ENCODE measurements at places on chromosomes 5 and 9.

DNA sequence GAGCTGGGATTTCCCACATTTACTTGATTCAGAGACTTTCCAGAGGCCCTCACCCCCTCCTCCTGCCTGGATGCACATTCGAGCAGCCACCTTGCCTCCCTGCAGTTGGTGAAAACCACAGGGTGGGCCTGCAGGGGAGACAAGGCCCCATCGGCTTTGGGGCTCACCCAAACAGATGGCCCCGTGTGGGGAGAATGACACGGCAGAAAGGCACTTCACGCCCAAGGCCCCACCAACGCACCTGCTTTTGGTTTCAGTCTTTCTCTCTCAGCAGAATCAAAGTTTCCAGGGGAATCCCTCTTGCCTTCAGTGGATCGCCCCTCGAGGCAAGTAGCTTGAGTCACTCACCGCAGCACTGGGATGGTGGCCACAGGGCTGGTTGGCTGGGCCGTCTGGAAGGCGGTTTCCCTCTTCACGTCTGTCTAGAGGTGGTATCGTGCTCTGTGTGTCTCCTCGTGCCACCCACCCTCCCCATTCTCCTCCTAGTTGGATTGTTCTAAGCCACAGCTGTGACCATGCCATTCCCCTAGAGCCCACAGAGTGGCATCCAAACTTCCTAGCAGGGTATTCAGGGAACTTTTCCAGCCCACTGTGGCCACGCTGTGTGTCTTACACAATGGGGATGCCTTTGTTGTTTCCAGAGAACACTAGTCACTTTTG, 31.8 kb downstream of the SEC61B start:
- no peak for DNase-seq

GRCh38 chr5:97797994-97798451, 615.0 kb upstream of the RIOK2 start:
- DNase-seq, result no peak

DNA sequence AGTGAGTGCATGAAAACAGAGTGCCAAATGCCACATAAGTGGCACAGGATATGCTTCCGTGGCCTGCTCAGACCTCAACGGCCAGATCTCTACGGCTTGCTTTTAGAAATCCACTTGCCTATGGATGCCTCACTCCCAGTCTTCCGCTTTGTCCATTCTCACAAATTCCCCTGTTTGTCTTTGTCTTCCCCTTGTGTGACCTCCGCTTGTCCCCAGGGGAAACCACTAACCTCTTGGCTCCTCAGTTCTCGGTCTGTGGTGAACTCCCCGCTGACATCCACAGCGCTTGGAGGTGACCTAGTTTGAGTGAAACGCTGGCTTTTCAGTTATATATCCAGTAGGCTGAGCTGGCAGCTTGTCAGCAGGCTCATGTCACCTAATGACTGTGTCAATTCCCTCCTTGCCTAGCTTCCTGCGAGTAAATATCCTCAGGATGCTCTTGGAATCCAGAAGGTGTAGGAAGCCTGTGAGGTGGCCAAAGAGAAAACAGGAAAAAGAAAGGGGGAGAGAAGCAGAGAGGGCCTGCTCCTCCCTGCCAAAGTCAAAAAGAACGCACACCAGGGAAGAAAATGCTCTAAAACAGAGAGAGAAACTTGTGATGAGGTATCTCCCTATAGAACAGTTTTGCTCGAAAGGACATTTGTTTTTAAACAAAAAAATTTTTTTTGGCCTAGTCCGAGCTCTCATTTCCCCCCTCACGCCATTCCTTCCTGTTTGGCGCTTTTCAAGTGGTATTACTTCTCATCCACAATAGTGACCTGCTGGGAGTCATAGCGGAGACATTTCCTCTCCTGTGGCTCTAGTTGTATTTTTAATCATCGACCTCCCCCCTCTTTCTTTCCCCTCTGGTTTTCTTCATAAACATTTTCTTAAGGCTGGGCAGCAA, 101.6 kb upstream of the SPRY4 start:
- DNase-seq, result no peak

DNA sequence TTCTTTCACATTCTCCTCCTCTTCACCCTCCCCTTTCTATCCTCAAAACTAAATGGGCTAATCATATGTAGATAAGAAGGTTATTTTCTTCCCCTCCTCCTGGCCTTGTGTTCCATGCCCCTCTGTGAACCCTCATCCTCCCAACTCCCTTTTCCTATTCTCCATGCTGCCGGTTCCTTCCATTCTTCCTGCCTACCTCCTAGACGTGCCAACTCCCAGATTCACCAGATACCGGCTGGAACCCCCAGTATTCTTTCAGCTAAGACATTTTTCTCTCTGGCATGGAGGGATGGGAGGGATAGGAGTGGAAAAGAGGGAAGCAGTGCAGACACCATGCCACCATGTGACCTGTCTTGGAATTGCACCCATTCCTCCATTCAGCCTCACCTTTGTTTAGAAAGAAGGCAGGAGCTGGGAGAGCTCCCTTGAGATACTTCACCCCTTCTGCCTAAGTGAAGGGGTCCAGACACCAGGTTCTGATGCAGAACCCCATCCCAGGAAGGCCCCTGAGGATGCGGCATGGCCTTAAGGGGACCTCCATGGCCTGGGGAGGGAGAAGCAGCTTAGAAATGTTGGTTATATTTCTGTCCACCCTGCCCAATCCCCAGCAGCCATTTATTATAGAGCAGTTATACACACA, 4.8 kb downstream of the DNAJB5 start:
- no peak for DNase-seq

GRCh38 chr5:107607671-107608345, 62.9 kb downstream of the EFNA5 start:
- DNase-seq, result peak; percentile 19

DNA sequence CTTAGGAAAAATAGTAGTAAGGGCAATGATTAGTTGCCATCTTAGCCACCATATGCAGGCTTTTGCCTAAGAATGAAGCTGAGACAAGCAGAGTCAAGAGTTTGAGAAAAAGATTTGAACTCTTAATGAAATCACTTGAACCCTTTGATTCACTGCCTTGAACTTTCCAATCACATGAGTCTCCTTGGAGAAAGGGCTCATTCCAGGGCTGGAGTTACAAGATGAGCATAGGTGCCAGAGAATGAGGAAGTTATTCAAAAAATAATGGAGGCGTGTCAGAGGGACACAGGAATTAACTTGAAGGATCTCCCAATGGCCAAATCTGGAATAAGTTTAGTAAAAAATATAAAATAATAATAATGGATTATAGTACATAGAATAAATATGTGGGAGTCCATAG, 35.3 kb downstream of the MAT2B start:
- DNase-seq, result no peak

All from left renal pelvis (tissue), 4 donors.